ENCODE measurements at places on chromosomes 7 and 10.

DNA sequence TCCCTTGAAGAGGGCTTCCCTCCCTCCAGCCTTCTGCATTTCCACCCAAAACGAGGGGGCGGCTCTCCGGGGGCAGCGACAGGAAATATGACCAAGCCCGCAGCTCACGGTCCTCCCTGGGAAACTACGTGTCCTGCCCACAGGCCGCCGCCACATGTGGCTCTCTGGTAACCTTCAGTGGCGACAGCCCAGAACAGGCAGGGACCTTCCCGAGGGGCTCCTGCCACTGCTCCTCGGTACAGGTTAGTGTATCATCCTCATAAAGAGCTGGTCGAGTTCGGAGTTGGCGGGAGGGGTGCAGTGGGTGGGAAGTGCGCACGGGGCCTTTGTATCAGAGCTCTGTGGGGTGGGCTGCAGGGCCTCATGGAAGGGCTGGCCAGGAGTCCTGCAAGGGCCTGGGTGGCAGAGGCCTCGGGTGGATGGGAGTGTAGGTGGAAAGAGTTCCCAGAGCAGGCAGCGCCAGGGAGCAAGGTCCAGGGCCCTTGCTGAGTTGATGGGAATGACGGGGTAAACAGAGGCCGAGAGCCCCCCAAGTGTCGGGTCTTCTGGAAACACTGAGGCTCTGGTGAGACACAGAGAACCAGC lies 66.0 kb downstream of the TCERG1L start:
- no peak for DNase-seq

DNA sequence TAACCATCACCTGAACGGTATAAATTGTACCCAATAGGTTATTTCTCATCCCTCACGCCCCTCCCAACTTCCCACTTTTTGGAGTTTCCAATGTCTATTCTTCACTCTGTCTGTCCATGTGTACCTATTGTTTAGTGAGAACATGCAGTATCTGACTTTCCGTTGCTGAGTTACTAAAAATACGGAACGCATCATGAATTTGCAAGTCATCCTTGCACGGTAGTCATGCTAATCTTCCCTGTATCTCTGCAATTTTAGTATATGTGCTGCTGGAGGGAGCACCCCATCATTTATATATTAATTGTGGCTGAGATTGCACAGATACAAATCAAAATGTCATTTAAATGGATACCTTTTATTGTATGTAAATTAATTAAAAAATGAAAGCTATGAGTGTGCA lies 75.7 kb upstream of the SFMBT2 start:
- no peak for DNase-seq

DNA sequence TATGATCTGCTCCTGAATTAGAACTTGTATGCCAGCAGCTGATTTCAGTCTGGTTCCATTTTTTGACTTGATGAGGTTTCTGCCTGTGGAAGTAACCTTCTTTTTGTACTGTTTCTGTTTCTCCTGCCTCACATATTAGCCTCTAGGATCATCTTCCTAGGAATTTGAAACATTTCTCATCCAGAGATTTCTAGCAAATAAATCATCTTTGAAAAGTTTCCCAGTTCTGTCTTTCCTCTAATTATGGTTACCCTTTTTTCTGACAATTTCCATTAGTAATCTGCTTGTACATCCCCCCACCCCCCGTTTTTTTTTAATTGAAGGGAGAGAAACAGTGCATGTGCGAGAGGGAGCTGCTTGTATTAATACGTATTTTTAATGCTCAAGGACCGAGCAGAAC lies 92.2 kb downstream of the NRF1 start:
- no peak for DNase-seq

DNA sequence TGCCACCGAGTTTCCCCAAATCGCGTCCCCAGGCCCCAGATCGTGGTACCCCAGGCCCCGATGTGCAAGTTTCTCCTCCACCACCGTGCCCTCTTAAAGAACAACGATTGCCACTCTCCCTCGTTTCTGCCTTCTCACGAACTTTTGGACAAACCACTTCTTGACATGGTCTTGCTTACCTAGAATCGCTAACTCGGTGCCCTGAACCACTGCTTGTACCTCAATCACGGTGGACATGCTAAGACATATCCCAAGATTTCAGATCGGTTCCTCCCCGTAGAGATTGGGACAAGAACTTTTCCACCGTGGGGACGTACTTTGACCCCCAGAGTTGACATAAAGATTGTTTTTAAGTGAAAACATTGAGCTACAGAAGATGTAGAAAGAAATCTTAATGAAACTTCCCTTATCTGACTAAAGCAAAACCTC lies 477 bp upstream of the ZC3HAV1 start:
- no peak for DNase-seq

DNA sequence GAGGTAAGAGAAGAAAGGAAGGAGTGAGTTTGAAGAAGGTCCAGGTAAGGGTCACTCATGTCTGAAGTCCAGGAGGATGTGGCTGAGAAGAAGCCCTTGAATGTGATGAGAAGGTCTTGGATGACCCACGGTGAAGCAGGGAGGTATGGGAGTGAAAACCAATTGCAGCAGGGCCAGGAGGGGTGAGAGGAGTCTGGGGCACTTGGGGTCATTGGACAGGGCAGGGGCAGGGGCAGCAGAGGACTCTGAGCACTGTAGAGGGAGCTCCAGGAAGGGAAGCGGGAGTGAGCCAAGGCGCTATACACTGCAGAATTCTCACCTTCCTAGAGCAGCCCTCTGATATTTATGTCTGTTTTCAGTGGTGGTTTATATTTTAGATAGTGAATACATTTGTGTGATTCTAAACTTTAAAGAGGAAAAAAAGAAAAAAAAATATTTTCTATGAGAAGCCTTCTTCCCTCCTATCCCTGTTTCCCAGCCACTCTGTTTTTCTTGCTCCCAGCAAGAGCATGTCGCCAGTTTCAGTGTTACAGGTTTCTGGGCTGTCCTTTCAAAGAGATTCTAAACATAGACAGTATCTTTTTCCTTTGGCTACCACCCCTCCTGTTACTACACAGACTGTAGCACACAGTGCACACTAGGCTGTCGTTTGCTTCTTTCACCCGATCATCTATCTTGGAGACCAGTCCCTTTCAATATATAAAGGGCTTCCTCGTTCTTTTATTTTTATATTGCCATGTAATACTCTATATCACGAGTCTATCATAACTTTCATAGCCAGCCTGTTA lies 24.5 kb downstream of the BLVRA start:
- DNase-seq, result no peak

GRCh38 chr7:157938211-157938610 lies 601.4 kb downstream of the DNAJB6 start:
- no peak for DNase-seq

- DNase-seq, result no peak
Measured at GRCh38 chr10:52082307-52082706, 231.8 kb upstream of the DKK1 start.

DNA sequence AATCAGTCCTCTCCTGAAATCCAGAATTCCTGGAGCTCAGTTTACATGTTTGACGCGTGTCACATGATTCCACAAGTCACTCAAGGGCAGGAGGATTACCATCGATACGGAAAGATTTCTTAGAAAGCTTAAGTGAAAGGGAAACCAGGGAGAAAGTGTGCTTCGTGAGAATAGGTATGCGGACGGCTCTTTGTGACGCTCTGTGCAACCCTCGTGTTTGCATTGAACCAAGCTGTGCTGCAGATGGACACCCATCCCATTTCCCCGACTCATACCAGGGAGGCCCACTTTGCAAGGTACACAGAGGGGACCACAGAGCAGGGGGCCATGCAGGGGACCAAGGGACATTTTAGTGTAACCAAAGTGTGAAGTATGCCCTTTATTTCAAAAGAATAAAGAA lies 43.2 kb downstream of the IKZF1 start:
- DNase-seq, result no peak

DNA sequence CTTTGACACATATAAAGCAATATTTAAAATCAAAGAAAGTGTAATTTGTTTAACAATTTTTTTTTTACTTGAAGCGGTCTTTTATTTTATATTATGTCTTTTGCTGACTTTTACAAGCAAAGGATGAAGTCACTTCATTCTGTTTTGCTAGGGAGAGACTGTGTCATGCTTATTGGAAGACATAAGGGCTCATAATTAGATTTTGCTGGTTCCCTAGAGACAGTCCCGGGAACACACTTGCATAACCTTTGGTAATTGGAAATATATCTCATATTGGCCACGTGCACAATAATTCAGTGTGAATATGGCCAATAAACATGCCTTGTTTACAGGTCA lies 448 bp upstream of the NET1 start:
- no peak for DNase-seq

DNA sequence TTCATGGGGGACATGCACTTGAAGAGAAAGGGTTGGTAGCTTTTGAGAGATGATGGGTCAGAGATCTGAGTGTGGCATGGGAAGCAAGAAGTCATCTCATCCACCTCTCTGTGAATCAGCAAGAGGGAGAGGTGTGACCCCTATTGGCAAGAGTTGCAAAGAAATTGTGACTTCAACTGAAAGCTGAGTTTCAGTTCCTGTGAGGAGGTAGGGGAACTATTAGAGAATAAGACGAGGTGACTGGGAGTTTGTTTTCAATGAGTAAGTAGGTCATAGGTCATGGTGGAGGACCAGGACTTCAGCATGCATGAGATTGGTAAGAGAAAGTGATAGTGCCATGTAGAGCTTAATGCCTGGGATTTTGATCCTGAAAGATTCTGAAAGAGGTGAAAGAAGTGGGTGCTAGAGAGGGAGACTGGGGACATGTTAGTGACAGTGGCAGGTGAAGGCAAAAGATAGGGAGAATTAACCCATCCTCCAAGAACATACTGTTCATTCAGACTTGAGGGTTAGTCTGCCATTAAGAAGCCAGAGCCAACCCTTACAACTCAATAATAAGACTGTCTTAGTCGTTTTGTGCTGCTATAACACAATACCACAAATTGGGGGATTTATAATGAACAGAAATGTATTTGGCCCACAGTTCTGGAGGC lies 75.5 kb upstream of the CAPZA2 start:
- no peak for DNase-seq

DNA sequence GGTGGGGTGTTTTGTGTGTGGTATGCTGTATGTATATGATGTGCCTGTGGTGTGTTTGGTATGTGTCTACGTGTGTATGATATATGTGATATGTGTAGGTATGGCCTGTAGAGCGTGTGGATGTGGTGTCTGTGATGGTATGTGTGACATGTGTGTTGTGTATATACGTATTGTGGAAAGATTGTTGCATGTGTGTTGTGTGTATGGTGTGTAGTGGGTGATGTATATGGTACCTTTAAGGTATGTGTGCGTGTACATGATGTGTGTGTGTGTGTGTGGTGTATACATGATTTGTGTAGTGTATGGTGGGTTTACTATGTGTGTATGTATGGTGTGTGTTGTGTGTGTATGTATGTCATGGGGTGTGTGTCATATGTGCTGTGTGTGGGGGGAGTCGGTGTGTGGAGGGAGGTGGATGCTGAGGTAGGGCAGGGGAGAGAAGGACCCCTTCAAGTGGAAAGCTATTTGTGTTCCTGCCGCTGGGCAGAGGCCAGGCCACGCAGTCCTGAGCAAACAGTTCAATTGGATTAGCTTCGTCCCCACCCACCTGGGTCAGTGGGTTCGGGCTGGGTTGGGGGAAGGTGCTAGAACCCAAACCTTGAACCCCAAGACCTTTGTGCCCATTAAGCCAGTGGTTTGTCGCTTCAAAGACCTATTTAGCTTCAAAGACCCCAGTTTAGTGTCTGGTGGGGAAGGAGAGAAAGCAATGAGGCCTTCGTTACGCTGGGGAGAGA lies 1.9 kb upstream of the TRPV6 start:
- no peak for DNase-seq

DNA sequence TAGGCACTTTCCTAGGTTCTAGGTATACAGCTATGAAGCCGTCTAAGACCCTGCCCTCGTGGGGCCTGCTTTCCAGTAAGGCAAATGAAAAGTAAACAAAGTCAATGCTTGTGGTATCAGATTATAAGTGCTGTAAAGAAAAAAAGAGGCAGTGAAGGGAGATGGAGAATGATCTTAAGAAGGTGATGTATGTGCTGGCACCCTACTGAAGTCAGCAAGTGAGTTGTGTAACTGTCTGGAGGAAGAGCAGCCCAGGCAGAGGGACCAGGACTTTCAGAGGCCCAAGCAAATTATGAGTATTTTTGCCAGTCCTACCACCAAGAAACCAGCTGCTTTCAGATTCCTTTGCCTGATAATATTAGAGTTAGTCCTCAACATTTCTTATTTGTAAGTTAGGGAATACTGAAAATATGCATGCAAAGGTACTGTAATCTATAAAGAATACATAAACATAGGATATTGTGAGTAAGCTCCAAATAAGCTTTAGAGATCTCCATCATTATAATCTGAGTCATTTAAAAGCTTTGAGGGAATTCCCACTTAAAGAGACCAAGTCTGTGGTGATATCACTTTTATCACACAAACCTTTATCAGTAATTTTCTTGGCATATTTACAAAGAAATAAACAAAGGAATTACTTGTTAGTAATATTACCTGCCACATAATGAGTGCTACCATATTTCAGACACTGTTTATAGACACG lies 329.2 kb upstream of the LRGUK start:
- DNase-seq, result no peak

DNA sequence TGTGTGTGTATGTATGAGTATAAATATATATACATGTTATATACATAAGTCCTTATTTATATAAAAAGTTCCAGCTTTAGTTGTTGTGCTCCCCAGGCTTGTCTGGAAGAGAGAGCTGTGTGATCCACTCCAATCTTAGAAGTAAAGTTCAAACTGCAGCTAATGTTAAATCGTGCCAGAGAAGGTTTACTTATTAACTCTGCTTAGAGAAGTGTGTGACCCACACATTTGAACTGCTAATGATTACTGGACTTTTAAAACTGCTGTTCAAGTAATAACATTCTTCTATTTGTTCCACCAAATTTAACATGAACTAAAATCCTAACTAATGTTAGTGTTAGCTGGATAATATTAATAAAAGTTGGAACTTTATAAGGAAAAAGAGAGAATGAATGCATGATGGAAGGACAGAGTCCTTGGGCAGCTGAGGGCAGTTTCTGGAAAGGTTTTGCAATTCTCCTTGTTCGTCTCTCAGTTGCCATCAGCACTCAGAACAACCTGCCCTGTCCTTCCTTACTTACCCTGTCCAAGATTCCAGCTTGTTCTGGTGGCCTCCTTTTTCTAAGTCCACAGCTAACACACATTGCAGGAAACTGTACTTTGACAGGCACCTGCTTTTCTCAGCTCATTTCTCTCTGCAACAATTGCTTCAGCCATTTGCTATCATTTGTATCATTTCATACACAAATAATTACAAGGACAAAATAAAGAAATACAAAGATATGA lies 162.6 kb downstream of the FAM107B start:
- no peak for DNase-seq

GRCh38 chr7:77799078-77799964 lies 748 bp downstream of the PHTF2 start:
- no peak for DNase-seq

GRCh38 chr10:110273474-110273873 lies 31.2 kb downstream of the SMNDC1 start:
- no peak for DNase-seq

- no peak for DNase-seq
Measured at GRCh38 chr10:31313396-31313795, 5.6 kb upstream of the ZEB1 start.

DNA sequence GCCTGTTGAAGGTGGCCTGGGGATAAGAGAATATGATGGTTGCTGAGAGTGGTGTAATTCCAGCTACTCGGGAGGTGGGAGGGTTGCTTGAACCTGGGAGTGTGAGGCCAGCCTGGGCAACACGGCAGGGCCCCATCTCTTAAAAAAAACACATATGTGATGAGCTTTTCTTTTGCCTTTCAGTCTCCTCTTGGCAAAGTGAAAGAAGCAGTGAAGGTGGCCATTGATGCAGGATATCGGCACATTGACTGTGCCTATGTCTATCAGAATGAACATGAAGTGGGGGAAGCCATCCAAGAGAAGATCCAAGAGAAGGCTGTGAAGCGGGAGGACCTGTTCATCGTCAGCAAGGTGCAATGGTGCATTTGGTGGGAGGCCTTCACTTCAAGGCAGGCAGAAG lies 3.1 kb downstream of the AKR1B10 start:
- no peak for DNase-seq
